ENCODE measurements at places on chromosomes 3 and 15.

GRCh38 chr3:68315546-68315945 lies 616.8 kb downstream of the TAFA4 start:
- DNase-seq: no peak

DNA sequence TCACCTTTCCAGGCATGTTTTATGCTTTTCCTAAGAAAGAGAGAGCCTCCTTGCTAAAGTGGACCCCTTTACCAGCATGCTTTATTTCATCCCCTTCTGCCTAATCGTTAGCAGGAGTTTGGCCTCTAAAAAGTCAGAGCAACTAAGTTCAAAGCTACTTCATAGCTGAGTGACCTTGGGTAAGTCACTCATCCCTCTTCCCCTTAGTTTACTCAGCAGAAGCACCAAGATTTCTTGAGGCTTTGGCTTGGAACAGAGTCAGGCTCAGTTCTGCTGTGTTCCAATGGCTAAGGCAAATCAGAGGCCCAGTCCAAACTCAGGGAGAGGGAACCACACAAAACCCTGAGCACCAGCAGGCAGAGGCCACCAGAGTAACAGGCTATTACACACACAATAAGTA lies 254.9 kb downstream of the TJP1 start:
- no peak for DNase-seq

DNA sequence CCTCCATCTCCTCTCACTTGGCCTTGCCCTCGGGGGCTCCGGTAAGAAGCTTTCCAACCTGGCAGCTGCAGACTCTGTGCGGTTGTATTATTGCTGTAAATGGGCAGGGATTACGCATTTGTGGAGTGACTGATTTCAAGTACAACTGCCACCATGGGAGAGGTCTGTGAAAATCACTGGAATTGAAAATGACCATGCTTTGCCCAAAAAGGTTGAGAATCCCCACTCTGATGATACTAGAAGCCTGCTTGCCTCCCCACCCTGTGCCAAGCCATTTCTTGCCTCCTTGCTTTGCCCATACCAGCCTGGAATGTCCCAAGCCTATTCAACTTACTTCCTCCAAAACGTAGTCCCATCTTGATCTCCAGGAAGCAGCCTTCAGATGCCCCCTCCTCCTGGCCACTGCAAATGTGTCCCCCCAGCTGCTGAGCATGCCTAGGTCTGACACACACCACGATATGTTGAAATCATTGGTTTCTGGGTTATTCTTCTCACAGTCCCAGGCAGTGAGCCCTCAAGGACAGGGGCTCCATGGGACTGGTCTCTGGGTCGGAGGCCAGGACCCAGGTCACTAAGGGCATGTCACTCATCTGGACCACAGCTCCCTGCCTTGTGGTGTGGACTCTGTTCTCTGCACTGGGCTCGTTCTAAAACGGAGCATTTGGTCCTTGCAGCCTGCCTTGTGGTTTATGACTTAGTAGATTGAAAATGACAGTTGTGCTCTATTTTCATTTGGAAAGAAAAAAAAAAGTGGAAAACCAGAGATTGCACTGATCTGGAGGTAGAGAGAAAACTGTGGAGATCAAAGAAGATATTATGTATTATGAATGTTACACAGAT lies 42.9 kb downstream of the SMAD3 start:
- no peak for DNase-seq

DNA sequence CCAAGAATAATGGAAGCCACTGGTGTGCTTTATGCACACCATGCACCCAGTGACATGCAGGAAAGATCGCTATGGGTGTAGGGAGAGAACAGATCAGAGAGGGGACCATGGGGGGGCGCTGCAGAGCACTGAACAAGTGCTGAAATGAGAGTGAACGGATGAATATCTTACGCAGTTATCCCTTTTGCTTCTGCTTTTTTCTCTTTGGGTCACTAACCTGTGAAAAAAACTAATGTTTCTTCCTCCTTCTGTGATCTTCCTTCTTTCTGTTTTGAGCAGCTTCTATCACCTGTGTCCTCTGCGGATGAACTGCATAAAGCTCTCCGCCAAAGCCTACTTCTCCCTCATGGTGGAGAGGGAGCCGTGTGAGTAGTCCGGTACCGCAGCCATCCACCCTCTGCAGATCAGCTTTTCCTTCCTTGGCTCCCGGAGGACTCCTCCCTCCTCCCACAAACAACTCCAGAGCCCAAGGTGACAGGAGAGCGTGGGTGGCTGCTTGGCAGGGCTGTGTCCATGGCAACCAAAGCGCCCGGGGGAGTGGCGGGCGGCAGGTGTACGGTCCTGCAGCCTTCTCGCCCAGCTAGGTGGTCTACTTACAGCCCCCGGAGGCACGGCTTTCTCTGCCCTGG lies 106.2 kb downstream of the DGKG start:
- DNase-seq: no peak

DNA sequence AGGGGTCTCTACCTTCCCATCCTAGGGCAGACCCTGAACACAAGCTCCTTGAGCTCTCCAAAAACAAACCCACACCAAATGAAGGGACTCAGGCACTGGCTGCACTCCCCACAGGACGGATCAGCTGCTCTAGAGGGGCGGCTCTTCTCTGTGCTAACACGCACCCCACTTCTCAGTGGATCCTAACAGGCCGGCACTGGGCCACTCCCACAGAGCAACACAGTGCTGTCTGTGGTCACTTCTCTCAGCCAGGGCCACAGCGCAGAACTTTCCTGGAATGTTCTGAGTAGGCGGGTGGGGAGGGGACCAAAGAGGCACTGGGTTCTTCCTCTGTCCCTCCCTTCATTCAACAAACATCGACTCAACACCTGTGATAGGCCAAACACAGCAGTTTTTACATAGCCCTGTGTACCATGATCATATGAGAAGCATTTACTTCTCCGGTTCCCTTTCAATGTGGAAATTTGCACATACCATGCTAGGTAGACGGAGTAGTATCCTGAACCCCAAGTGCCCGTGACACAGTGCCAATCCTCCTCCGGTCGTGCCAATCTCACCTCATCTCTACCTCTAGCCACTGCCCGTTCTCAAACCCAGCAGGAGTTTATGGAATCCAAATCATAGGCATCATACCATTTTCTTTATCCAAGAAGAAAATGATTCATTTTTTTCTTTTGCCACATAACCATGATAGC lies 98.1 kb downstream of the LRIG1 start:
- no peak for DNase-seq
